ENCODE measurements at places on chromosomes 5 and 9.

- H3K4me1 ChIP-seq: peaks cover 34% of the 10 kb centered on the region
- peak; percentile 80 for DNase-seq
- no peaks in the 10 kb centered on the region for H3K36me3 ChIP-seq
- no peaks in the 10 kb centered on the region for H3K27me3 ChIP-seq
Measured at GRCh38 chr5:179679014-179679674, 1.7 kb downstream of the CBY3 start.

DNA sequence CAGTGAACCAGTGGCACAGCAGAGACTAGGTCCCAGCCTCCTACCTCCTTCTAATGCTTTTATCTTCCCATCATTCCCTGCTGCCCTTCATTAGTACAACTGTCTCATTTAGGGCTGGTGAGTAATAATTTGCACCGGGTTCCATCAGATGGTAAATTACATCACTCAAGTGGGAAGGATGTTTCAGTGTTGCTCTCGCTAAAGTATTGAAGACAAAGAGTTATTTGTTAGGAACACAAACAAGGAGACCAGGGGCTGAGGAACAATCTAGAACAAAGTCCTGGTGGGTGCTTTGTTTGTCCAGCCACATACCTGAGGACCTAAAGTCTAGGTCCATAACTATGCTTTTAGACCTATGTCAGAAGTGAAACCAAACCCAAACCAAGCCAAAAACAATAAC, 52.4 kb downstream of the SEC61B start:
- H3K27me3 ChIP-seq: no peaks in the 10 kb centered on the region
- no peak overlapping the region for H3K4me3 ChIP-seq
- no peaks in the 10 kb centered on the region for H3K36me3 ChIP-seq
- H3K4me1 ChIP-seq: no peaks in the 10 kb centered on the region
- DNase-seq: no peak

DNA sequence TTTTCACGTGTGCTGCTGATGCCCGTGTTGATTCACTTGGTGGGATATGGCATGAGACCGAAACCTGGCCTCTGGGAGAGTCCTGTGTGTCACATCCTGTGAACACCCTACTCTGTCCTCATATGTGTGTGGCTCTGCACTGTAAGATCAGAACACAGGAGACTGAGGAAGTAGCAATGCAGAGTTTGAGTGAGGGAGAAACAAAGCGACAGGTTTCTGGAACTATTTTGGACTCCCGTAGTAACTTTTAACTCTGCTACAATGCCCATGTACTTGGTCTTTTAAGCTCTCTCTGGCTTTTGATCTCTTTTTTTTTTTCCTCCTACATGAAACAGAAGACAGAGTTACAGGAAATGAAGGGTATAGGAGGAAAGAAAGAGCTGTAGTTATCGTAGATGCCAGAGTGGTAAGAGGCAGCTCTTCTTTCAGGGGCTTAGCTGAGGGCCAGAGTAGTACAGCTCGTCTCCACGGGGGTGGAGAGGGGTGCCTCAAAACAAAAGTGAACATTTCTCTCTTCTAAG, 26.6 kb downstream of the GRAMD2B start:
- peak overlapping the region; percentile 95 for H3K27ac ChIP-seq
- DNase-seq: no peak
- no peak overlapping the region for H3K4me3 ChIP-seq
- no peaks in the 10 kb centered on the region for H3K36me3 ChIP-seq

- no peaks in the 10 kb centered on the region for H3K36me3 ChIP-seq
- DNase-seq: peak; percentile 30
- no peak overlapping the region for H3K4me3 ChIP-seq
- H3K27ac ChIP-seq: no peak overlapping the region
- no peaks in the 10 kb centered on the region for H3K27me3 ChIP-seq
- H3K4me1 ChIP-seq: peaks cover 39% of the 10 kb centered on the region
Measured at GRCh38 chr9:91197232-91198181, 164.2 kb downstream of the AUH start.

GRCh38 chr5:180825768-180826525, 23.3 kb upstream of the MGAT1 start:
- DNase-seq: peak; percentile 95
- peak overlapping the region; percentile 89 for H3K27ac ChIP-seq
- H3K4me1 ChIP-seq: peaks cover 65% of the 10 kb centered on the region
- no peaks in the 10 kb centered on the region for H3K36me3 ChIP-seq
- no peak overlapping the region for H3K4me3 ChIP-seq
